A172 (cell line): ENCODE measurements at places on chromosomes 2 and 18.
A peak's percentile ranks its signal among the peaks of the same experiment; 100 is the strongest.

DNA sequence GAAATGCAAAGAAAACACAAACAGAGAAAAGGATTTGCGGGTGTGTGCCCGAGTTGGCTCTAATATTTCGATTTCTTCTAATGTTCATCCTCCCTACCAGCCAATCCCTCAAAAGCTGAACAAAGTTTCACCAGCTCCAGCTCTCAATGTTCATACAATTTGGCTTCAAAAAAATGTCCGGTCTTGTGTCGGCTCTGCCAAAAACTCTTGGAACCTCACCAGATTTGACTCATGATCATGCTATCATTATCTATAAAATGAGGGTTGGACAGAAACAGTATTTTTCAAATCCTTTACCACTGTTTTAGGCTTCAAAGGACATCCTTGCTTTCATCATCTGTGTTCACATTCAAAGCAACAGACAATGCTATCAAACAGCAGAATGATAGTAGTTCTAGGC is 88.2 kb downstream of the CRACDL start:
- no peak for DNase-seq

DNA sequence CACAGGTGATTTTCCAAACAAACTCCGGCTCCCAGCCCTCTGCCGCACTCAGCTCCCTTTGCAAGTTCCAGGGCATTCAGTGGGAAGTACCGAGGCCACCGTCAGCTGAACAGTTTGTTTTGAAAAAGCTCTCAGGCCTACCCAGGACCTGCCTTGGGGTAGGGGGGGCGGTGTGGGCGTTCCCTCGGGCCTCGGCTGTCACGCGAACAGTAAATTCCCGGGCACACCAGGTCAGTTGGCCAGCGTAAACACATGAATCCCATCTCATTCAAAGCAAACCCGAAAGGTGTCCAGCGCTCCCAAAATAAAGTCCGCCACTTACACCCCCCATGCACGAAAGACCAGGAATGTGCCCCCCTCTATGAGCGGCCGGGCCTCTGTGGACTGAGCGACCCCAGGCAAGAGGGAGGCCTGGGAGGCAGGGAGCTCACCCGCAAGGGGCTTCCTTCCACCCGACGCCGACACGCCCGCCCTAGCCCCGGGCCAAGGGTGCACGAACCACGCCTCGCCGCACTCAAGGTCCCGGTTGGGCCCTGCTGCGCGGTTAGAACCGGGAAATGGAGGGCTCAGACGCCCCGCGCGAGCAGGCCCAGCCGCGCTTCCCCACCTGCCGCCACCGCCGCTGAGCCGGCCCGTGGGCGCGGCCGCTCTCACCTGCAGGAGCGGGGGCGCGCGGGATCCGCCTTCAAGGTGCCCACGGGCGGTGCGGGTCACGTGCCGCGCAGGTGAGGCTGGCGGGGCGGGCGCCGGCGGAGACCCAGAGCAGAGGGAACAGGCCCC is at the start of gene WDSUB1:
Gene WDSUB1, minus strand, starts transcription at position 775 of the 780 bp plus-strand sequence. CDS start 3,634 bp downstream, outside the sequence.
- peak; percentile 38 for DNase-seq

- peak; percentile 64 for DNase-seq
Observed at GRCh38 chr2:15313657-15314056, 247.5 kb downstream of the NBAS start.

GRCh38 chr2:189131991-189132390 is 47.6 kb downstream of the COL5A2 start:
- DNase-seq, result no peak

DNA sequence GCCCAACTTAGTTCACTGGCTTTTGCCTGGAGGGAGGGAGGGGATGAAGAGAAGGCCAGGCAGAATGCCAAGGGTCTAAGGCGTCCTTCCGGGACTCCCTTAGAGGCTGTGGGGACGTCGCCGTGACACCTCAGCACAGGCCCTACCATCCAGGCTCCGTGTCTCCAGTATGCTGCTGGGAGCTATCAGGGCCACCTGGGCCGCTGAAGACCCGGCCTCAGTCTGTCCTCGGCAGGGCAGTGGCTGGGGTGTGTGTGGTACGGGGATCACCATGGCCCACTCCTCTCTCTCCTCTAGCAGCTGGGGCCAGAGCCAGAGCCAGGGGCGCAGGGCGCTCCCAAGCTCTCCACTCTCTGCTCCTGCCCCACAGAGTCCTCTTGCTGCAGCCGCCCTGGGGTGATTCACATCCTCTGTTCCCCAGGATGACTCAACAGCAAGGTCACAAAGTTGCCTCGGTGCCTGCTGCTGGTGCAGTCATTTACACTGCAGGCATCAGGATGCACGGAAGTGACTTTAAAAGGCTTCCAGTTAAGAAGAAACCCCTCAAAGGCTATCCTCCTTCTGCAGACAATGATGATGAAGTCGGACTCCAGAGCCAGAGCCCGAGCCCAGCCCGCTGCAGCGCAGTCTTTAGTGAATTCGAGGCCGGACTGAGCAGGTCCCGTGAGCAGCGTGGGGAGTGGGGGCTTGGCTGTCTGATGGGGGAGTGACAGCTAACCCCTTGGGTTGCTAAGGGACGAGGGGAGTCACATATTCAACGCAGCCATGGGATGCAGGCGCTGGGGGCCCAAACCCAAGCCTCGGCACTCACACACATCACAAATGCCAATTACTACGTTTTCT is 31.9 kb downstream of the SNORC start:
- peak; percentile 95 for DNase-seq

DNA sequence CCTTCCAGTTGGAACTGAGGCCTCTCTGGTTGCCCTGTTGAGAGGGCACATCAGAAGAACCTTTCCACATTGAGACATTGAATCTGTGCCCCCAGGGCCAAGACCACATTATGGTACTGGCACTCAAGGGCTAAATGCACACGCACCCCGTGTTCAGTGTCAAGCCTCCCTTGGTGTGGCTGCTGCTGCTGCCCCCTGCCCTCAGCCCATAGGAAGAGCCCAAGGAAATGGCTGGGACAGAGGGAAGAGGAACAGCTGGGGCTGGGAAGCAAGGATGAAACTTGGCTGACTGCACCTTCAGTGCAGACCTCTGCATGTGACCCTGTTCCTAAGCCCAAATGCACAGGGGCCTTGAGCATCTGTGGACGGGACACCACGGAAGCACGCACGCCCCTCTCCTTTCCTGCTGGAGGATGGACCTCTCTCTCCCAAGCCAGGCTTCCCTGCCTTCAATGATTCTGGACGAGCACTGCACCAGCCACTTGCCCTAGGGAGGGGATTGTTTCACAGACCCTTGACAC is 40.2 kb downstream of the NIFK start:
- no peak for DNase-seq

DNA sequence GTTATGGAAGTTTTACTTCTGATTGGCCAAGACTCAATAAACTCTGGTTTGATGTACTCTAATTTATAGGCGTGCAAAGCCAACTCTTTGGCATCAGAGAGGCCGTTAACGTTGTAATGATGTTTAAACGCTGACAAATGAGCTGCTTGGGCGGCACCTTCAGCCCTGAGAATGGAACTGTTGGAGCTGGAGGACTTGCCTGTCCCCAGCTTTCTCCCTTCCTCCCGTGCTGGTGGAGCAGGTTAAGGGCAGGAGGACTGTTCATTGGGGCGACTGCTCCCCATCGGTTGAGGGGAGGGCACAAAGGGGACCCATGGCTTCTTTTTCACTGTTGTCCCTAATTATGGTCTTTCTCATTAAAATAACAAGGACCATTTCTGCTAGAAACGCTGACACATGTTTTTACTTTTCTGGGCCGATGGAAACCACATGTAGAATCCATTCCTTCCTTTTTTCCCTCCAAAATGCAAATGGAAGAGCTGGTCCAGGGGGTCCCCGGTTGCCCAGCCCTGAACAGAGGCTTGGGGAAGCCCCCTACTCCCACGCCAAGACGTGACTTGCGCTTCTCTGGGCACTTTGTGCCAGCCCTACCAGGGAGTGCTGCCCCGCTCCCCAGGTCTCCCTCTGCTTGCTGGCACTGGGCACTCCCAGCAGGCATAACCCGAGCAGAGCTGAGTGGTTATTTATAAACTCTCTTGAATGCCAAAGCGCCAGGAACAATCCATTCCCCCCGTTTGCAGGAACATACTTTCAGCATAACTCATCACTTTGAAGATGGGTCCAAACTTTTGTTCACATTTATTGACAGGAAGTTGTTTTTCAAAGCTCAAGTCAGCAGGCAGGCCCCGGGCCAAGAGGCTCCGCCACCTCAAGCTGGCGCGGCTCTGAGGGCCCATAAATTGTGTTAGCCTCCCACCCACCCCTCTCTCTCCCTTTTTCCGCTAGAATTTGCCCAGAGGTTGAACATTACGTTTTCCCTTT is 170.1 kb downstream of the ASB1 start:
- peak; percentile 99 for DNase-seq
